Stimulated activated CD8-positive, alpha-beta memory T cell treated with anti-CD3 and anti-CD28 coated beads, Interleukin-4, amount 100 ng/mL, for 48 hours (primary cell): ENCODE measurements at places on chromosomes 1 and 21.

DNA sequence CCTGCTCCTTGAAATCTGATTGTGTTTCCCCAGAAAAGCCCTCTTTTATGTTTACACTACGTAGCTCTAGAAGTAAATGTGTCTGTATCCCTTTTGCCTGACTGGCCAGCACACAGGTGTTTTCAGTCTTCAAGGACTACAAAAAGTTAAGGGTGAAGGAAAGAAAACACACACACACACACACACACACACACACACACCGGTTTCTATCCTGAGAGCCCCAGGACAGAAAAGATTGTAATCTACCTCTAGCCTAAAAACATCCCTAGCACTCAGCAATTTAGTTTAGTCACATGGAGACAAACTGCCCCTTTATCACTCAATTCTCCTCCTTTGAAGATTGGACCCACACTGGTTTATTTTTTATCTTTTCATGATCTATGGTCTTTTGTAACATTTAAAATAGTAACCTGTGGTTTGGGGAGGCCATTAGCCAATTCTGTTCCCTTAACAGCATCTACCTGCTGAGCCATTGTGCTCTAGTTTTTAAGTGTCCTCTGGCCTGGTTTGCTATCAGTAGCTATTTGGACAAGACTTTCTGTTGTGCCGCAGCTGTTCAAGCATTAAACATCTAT is 15.8 kb upstream of the TRIM45 start:
- no peak for DNase-seq

DNA sequence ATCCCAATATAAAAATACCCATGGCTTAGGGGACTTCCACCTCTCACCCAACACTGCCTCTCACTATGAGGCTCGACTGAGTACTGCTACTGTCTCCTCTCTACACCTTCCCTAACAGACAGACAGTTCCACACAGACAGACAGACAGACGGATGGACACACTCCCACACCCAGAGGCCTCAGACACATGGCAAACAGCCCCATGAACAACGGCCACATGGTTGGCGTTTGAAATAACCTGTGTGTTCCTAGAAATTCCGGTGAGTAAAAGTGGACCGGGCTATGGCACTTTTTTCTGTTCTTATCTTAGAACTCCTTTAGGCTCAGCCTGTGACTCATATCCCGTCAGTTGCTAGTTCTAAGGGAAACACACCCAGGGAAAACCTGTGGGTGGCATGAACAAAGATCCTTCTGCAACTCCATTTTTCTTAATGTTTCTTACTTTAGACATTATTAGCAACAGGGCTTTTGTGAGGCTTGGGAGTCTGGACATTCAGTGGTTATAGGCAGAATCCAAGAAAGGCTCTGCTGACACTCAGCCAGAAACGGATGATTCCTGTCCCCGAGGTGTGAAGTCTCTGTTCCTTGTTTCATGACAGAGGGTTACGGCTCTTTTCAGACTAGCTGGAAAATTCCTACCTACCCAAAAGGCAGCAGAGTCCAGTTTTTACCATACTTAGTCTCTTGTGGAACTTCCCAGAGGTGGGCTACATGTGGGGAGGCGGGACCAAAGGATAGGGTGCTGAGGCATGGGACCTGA is 90.5 kb upstream of the TLR5 start:
- DNase-seq: peak; percentile 38

DNA sequence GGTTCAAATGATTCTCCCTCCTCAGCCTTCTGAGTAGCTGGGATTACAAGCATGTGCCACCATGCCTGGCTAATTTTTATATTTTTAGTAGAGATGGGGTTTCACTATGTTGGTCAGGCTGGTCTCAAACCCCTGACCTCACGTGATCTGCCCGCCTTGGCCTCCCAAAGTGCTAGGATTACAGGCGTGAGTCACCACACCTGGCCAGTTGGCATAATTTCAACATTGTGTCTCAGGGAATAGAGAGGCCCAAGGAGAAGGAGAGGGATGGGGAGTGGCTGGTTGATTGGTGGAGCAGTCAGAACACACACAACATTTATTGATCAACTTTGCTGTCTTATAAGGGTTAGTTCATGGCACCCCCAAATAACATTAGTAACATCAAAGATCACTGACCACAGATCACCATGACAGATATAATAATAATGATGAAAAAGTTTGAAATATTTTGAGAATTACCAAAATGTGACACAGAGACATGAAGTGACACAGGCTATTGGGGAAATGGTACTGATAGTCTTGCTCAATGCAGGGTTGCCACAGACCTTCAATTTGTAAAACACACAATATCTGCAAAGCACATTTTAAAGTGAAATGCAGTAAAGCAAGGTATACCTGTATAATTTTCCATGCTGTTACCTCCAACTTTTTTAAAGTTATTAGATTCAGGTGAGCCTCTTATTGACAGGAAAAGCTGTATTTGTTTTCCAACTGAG is 15.8 kb upstream of the CYB5R1 start:
- no peak for DNase-seq

DNA sequence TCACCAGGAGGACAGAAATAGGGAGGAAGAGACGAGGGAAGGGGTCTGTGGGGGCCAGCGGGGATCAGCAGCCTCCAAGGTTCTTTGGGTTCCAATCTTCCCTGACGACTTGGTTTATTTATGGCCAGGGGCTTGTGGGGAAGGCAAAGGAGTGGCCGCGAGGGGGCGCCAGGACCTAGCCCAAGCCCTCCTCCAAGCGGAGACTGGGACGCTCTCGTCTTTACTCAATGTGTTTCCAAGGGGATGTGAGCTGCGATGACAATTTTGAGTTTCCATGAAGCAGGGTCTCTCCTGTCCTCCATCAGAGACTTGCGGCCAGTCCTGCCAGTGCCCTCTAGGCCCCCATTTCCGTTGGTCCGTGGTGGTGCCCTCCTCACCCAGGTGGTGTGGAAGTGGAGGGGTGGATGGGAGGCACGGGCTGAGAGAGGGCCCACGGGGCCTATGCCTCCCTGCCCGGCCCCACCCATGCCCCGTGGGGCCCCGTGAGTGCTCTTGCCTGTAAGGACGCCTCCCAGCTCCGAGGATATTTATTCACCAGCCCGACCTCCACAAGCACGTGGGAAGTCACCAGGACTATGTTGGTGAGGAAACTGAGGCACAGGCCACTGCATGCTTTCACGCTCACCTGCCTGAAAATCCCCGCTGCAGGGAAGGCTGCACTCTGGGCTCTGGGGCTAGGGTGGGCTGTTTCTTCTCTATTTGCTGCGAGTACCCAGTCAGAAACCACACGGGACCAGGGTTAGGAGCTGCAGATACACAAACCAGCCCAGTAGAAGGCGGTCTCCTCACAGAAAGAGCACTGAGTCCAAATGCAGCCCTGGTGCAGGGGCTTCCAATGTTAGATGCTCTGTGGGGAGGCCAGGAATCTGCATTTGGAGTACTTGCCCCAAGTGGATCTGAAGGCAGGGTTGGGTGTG is 26.5 kb downstream of the DMRTB1 start:
- DNase-seq: peak; percentile 87

GRCh38 chr1:169064103-169064502 is 42.4 kb upstream of the ATP1B1 start:
- DNase-seq: no peak

GRCh38 chr1:39268906-39269305 is 64.4 kb downstream of the MACF1 start:
- no peak for DNase-seq

DNA sequence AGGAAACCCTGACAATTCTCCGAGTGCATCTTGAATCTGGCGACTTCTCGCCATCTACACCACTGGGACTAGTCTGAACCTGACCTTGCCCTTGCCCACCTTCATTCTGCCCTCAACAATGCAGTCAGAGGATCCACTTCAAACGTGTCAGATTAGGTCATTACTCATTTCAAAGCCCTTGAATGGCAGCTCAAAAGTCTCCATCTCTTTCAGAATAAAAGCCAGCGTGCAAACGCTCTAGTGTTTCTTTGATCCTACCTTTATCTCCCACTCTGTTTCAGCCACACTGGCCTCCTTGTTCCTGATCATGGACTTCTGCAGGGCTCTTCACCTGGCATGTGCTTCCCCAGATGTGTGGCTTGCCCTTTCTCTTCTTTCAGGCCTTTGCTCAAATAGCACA is 31.3 kb downstream of the SLC30A1 start:
- no peak for DNase-seq

- no peak for DNase-seq
Observed at GRCh38 chr1:87644033-87644578, 315.4 kb downstream of the LMO4 start.

GRCh38 chr1:53606651-53607051 is 132.3 kb downstream of the GLIS1 start:
- DNase-seq: no peak

GRCh38 chr21:45827302-45827692 is 154.3 kb upstream of the COL6A1 start:
- DNase-seq: peak; percentile 25

- DNase-seq: peak; percentile 31
Observed at GRCh38 chr1:153598309-153599172, 14.4 kb downstream of the S100A16 start.

GRCh38 chr1:54645806-54646676 is 4.5 kb downstream of the MROH7 start:
- no peak for DNase-seq

GRCh38 chr1:201022493-201022819 is 1.1 kb downstream of the KIF21B start:
- DNase-seq: peak; percentile 31

- DNase-seq: no peak
Observed at GRCh38 chr1:197799271-197799670, 24.0 kb upstream of the DENND1B start.

- DNase-seq: no peak
Observed at GRCh38 chr21:44695184-44695583, 1.8 kb upstream of the KRTAP10-12 start.

- DNase-seq: no peak
Observed at GRCh38 chr1:67736750-67737149, 51.7 kb downstream of the GADD45A start.

DNA sequence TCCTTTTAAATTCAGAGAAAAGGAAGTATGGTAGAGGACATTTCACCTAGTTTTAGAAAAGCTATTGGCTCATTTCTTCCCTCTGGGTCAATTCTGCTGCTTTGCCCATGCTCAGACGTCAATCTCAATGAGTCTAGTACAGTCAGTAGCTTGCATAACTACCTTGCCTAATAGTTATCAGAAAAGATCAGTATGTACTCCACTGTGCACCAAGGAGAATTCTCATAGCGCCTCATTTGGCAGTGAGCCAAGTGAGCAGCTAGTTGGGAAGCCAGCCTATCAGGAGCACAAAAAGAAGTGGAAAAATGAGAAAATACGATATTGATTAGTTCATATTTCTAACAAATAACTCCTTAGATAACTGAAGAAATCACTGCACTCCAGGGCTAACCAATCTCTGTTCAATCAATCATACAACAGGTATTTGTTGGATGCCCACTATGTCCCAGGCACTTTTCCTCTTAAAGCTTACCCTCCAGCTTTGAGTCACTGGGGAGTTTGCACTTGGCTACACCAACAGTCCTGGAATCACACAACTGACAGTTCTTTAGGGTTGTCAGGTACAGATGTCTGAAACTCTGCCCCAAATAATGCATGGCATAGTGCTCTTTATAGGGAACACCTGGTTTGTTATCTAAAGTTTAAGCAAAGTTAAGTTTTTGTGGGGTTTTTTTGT is 50.2 kb downstream of the PRDX6 start:
- no peak for DNase-seq

GRCh38 chr1:61284248-61284854 is 202.0 kb downstream of the NFIA start:
- no peak for DNase-seq

DNA sequence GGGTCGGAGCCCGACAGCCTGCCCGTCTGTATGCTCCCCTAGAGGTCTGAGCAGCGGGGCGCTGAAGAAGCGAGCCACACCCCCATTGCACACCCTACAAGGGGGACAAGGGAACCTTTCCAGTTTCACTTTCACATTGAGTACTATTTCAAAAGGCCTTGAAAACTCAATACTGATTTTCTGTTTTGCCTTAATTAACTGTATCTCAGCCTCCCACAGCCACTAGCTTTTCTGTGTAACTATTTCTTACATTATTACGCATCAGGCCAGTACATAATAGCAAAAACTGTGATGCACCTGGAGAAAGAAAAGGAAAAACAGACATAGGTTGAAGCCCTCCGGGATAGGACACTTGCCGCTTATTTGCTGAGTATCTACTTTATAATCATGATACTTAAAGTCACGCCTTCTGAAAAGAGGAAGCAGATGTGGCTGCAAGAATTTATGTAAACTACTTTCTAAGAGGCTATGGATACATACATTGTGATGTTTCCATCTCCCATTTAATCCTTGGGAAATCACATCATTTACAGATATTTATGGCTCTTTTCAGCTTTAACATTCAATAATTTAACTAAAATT is 1719.5 kb downstream of the MRPL39 start:
- DNase-seq: peak; percentile 25

DNA sequence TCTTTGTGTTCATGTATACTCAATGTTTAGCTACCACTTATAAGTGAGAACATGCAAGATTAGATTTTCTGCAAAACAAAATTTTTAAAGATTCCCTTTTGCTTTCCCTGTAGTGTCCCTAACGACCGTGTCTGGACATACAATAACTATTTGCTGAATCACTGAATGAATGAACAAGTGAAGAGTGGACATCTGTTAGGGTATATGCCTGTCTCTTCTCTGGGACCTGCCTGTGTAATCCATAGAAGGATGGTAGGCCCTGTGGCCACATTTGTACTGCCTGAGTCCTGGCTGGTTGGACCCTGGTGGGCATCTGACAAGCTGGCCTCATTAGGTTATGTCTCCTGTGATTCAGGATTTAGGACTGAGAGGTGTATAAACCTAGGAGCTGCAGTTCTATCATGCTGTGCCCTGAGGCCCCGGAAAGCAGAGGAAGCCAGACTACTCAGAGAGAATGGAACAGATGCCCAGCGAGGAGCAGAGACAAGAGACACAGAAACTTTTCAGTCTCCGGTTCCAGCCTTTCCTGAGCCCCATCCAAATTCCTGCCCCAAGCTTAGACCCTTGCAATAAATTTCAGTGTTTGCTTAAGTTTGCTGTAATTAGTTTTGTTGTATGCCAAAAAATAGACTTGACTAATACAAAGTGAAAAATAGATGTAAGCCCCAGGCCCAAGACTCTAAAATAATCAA is 7.5 kb upstream of the NCF2 start:
- no peak for DNase-seq

- no peak for DNase-seq
Observed at GRCh38 chr1:238664139-238664538, 722.2 kb upstream of the CHRM3 start.

DNA sequence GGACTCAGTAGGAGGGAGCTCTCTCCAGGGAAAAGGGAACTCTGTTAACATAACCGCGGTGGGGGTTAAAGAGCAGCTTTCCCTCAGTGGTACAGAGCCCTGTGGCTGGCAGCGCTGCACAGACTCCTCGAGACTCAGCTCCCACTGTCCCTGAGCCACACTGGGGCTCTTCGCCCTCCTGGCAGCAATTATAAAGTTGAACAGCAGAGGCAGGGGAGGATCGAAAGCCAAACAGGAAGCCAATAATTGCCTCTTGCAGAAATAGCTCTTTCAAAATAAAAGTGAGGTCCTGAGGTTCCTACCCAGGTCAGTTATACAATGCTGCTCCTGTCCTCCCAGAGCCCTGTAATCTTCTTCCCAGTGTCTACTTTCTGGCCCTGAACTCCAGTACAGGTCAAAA is 77.0 kb downstream of the FAM78B start:
- DNase-seq: no peak

- no peak for DNase-seq
Observed at GRCh38 chr1:2602311-2602835, 15.8 kb downstream of the PRXL2B start.

GRCh38 chr21:44615911-44616590 is 4.2 kb downstream of the KRTAP10-8 start:
- no peak for DNase-seq

GRCh38 chr1:56456435-56457101 is 122.8 kb downstream of the PLPP3 start:
- no peak for DNase-seq

- DNase-seq: peak; percentile 61
Observed at GRCh38 chr1:91124989-91125417, 103.2 kb upstream of the ZNF644 start.
